Foreskin melanocyte (primary cell): ENCODE measurements at places on chromosomes 7 and 10.

GRCh38 chr7:7889791-7890568, 78.6 kb upstream of the GLCCI1 start:
- no peak for DNase-seq

DNA sequence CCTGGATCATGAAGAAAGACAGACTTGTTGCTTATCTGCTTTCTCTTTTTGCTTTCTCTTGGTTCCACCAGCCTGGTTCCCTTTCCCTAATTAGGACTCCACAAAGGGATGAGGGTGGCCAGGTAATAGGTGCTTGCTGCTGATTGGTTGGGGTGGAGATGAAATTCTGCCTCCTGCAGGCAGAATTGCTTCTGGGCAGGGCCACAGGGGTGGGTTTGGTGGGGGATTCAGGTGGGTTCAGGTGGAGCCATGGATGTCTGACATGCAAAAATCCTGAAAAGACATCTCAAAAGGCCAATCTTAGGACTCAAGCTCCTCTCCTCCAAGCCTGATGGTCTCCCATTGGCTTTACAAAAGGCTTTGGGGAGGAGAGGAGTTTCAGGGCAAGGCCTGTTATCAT, 25.4 kb upstream of the ACHE start:
- no peak for DNase-seq

DNA sequence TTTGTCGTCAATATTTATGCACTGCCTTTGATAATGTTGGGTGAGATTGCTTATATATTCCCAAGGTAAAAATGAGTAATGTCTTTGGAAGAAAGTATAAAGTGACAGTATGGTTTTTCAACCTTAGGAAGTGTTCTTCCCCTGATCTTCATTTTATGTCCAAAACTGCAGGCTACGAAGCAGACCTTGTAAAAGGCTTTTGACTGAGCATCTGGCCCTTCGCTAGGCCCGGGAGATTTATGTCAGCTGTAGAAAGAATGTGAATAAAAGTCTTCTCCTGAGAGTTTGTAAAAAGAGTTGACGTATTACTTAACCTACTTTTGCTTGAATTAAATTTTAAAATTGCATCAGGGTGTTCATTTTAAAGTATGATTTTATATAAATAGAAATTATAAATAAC, 116.8 kb downstream of the CPED1 start:
- DNase-seq: no peak

DNA sequence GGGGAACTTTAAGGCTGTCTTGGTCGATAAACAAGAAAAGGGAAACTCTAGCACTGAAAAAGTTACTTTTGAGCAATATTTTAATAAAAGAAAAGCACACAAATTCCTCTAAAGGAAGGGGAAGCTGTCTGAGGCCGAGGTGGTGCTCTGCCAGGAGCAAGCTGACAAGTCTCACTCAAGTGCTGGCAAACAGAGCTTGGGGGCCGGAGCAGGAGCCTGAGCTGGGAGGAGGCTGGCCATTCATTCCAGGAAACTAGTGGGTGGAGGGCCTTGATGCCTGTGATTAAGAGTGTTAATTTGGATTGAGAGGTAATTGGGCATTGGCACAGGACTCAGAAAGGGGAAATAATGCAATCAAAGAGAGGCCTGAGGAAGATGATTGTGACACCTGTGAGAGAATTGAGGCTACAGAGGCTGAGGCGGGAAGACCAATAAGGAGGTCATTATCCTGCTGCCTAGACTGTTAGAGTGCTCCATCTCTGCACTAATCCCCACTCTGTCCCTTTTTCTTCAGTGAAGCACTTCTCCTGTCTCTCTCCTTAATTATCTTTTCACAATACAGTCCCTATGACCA, 154.9 kb upstream of the COL1A2 start:
- no peak for DNase-seq

- DNase-seq: no peak
Observed at GRCh38 chr10:47034441-47035051, 123.3 kb downstream of the PTPN20 start.

DNA sequence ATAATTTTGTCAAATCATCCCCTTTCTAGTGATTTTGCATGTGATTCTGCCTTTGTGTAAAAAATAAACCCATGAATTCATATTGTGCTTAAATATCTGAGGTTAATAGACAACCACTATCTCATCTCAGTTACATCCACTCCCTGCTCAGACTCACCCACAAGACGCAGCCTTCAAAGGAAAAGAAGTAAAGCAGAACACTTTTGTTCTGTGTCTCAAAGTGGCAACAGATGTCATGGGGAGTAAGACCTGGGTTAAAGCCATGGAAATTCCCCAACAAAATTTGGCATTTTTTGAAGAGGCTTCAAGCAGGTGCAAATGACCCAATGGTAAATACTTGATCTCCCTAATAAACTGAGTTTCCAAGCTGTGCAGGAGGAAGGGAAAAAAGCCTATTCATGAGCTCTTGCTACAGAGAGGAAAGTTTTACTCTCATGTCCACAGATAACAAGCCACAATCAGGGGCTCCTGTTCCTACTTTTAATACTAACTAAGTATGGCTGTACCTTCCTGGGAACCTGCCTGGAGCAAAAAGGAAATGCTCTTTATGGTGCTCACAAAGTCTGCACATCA, 4.7 kb downstream of the CYP3A7 start:
- DNase-seq: no peak

DNA sequence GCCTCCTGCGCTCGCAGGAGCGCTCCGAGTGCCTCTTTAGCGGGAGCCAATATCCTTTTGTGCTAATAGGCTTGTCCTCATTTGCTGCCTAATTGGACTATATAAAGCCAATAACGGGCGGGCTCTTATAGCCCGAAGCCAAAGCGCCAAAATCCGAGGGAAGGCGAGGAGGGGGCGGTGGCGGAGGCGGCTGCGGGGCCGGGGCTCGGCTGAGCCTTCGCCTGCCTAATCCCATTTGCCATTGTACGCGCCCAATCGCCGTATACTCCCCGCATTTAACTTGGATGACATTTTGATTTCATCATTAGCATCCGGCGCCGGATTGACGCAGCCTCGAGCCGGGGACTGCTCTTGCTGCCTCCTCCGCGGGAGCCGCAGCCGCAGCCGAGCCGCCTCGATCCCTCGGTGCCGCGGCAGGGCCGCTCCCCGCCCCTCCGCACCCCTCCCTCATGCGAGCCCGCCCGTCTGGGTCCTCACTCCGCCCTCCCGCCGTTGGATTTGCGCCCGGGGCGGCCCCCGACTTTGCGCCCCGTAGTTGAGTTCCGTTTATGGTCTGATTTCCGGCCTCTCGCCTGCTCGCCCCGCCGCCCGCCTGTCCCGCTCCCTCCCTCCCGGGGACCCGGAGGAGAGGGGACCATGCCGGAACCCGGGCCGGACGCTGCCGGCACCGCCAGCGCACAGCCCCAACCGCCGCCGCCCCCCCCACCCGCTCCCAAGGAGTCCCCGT, at the start of gene HMX3:
Gene HMX3 (plus strand): TSS at position 556 of the 727 bp plus-strand sequence. CDS start 81 bp downstream, at position 637.
- no peak for DNase-seq

GRCh38 chr10:127012769-127013152, 107.5 kb downstream of the DOCK1 start:
- no peak for DNase-seq

DNA sequence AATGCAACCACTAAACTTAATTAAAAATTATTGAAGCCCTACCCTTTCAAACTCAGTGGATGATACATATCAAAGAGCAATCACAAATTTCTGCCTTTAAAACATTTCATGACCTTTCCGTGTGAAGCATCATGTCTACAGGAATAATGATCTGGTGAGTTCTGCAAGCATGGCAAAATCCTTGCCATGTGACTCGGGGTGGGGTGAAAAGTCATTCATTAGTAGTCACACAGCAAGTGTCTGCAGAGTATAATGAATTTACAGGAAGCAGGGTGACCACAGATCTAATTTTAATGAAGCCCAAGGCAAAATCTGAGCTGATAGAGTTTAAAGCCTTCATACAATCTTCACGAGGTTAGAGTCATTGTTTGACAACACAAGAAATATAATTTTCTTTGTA, 351.9 kb downstream of the THSD7A start:
- DNase-seq: peak; percentile 77

- no peak for DNase-seq
Observed at GRCh38 chr7:16991551-16991950, 109.8 kb upstream of the AGR3 start.

- DNase-seq: no peak
Observed at GRCh38 chr10:112360308-112361270, 13.3 kb upstream of the ACSL5 start.

DNA sequence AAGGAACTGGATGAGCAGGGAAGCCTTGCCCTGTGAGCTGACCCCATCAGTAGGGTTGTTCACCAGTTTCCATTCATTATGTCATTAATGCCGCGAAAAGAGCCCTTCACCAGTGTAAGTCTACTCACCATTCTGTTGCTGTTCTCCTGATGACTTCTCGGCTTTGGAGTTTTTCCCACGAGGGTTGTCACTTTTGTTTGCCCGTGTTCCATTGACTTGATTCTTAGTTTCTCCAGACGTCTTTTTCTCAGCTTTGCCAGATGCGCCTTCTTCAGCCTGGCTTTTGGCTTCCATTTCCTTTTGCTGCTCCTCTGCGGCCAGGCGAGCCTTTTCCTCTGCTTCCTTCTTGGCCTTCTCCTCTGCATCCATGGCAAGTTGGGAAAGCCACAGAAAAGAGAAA, 128.8 kb downstream of the PPP1R17 start:
- no peak for DNase-seq

- no peak for DNase-seq
Observed at GRCh38 chr10:132518572-132519381, 18.8 kb upstream of the INPP5A start.

- no peak for DNase-seq
Observed at GRCh38 chr10:79002336-79002735, 66.4 kb upstream of the ZMIZ1 start.

DNA sequence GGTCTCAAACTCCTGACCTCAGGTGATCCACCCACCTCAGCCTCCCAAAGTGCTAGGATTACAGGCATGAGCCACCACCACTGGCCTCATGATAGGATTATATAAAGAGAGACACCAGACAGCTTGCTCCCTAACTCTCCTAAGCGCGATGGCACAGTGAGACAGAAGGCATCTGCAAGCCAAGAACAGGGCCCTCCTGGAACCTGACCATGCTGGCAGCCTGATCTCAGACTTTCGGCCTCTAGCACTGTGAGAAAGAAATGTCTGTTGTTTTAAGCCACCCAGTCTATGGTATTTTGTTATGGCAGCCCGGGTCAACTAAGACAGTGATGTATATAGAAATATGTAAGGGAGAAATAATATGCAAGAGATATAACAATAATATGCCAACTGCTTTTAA, 51.2 kb downstream of the SRPK2 start:
- DNase-seq: no peak

DNA sequence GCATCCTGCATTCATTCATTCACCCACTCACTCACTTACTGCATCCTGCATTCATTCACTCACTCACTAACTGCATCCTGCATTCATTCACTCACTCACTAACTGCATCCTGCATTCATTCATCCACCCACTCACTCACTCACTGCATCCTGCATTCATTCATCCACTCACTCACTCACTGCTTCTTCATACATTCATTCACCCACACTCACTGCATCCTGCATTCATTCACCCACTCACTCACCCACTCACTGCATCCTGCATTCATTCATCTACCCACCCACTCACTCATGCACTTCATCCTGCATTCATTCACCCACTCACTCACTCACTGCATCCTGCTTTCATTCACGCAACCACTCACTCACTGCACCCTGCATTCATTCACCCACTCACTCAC, 1.5 kb upstream of the SNX8 start:
- no peak for DNase-seq

DNA sequence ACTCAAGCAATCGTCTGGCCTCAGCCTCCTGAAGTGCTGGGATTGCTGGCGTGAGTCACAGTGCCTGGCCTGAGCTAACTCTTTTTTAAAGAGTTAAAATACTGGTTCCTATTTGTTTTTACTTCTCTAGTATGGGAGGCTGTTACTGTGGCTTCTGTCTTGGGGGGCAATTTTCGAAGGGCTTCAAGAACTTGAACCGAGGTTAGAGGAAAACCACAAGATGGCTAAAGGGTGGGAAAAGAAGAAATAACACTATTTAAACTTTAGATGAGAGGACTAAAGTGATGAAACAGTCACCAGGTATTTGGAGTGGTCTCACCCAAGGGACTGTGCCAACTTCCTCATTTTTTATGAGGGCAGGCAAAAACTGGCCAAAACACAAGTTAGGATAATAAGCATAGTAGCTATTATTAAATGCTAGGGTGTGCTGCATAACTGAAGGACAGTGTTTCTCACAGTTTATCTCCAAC, 17.8 kb downstream of the MET start:
- DNase-seq: no peak

GRCh38 chr10:75487087-75487754, 55.8 kb downstream of the LRMDA start:
- no peak for DNase-seq

DNA sequence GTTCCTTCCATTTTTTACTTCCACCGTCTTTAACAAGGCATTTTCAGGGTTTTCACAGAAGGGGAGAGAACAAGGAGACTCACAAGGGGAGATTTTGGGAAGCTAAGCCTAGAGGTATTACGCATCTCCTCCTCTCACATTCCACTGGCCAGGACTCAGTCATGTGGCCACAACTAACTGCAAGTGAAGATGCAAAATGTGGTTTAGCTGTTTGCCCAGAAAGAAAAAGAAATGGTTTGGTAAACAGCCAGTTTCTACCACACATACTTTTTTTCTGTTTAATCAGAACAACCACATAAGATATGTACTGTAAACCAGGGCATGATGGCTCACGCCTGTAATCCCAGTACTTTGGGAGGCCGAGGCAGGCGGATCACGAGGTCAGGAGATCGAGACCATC, 21.4 kb upstream of the HELLS start:
- DNase-seq: no peak

DNA sequence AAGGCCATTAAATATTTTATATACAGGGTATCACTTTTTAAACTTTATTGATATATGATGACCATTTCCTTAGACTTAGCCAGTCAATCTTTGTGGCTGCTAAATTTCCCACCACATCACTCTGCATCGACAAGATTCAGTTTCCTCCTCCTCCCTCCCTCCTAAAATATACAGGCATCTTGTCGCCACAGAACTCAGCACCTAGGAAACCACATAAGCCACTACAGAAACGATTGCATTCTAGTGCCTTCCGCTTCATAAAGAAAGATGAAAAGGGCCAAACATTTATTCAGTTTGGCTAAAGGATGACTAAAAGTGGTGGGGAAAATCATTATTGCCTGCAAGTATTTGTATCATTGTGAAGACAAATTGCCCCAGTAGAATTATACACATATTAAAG, 30.7 kb downstream of the ERCC6 start:
- no peak for DNase-seq

DNA sequence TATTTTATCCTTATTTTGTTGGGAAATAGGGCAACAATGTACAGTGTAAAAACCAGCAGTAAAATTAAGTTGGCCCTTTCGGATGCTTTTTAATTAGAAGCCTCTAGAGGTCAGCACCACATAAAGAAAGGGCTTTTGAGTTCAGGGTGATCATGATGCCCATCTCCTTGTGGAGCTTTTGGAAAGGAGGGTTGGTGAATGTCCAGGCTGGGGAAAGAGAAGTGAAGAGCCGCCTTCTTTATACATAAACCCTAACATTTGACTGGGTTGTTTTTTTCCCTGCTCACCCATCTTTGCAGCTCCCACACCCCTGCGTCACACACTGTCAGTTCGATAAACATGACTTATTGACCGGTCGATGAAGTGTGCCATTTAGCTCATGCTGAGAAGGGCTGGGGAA, 29.8 kb downstream of the MTURN start:
- DNase-seq: no peak
